ENCODE measurements at places on chromosomes 6 and 20.

GRCh38 chr6:75424618-75425548 is 68.7 kb downstream of the FILIP1 start:
- DNase-seq, result no peak

DNA sequence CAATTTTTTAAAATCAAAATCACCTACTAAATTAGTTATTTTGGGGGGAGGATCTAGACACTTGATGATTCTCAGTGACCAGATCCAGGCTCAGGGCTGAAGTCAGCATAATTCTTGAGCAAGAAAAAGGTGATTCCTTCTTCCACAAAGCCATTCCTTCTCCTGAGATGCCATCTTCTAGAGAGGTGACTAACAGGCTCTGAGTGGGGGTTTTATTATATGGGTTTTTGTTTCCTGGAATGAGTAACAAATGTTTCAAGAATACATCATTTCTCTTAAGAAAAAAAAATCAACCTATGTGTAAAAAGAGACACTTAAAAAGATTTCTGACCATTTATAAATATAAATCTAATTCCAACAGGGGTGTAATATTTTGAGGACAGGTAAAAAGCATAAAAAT is 154.3 kb downstream of the NFATC2 start:
- DNase-seq, result no peak

DNA sequence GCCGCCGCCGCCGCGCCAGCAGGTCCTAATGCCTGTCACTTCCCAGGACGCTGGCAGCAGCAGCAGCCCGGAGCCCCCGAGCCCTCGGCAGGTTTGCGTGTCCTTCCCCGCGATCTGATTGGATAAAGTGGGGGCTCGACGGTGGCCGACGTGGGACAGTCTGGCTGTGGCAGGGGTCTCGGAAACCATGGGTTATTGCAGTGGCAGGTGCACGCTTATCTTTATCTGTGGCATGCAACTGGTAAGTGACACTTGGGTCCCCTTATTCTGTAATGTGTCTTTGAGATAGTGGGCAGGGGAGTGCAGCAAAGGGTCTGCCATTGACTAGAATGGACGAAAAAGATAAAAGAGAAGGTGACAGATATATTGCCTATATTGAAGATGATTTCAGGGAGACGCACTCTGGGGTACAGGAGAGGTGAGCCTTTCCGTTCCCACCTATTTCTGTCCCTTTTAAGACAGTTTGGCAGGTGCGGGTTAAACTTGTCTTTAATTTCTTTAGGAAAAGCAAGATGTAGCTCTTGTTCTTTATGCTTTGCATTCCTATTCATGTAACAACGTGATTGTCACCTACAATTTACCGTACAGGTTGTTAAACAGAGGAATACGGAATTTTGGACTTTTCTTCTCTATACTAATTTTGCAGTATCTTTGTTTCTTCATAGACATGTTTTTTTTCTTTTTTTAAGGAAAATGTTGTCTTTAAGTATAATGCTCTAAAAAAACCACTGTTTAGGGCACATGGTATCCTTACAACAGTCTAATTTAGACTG is 535 bp downstream of the NKAIN2 start:
- DNase-seq, result no peak

DNA sequence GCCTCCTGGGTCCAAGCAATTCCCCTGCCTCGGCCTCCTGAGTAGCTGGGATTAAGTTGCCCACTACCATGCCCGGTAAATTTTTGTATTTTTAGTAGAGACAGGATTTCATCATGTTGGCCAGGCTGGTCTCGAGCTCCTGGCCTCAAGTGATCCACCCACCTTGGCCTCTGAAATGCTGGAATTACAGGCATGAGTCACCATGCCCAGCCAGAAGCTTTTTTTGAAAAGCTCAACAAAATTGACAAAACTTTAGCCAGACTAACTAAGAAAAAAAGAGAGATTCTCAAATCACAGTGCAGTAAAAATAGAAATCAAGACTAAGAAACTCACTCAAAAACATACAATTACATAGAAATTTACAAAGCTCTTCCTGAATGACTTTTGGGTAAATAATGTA is 420.6 kb downstream of the COL12A1 start:
- DNase-seq, result no peak

All from prostate gland (tissue), 2 donors.